ENCODE measurements at places on chromosomes 6 and 20.

DNA sequence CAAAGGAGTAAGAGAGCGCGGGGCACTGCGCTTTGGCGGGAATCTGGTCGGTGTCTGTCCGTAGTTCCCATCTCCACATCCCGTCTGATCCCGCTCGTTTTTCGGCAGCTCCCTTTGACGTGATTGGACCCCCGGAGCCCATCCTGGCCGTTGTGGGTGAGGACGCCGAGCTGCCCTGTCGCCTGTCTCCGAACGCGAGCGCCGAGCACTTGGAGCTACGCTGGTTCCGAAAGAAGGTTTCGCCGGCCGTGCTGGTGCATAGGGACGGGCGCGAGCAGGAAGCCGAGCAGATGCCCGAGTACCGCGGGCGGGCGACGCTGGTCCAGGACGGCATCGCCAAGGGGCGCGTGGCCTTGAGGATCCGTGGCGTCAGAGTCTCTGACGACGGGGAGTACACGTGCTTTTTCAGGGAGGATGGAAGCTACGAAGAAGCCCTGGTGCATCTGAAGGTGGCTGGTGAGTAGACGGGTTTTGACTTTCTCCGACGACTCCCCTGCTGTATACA is 1.4 kb downstream of the BTN1A1 start:
- DNase-seq = no peak

DNA sequence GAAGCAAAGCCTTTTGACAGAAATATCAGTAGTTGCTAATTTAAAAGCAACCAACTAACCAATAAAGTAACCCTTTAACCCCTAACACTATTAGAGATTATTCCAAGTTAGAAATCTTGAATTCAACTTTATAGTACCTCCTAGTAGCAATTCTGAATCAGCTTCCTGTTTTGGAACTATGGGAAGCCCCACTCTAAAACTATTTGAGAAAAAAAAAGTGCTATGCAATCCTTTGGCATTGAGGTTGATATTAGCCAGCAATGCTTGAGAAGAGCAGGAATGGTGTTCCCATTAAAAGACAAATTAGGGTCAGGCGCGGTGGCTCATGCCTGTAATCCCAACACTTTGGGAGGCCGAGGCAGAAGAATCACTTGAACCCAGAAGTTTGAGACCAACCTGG is 306.2 kb upstream of the ZFP64 start:
- no peak for DNase-seq

DNA sequence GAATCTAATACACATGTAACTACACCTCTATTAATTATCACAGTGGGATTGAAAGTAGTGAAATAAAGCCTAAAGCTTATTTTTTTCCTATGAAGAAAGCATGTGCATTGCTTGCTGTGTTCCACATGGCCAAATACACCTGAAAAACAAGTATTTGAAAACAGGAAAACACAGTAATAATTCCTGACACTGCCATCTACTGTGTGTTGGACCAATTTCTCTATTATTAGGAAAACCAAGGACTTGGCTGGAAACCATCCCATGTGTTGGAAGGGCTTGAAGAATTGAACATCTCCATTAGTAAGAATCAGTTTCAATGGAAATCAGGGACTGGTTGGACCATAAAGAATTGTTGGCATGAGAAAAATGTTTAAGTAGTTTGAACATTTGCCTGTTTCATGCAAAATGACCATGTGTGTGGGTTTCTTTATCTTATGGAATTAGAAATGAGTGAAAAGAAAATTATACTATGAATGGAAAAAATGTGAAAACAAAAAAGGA is 124.1 kb downstream of the PHF3 start:
- DNase-seq = no peak

DNA sequence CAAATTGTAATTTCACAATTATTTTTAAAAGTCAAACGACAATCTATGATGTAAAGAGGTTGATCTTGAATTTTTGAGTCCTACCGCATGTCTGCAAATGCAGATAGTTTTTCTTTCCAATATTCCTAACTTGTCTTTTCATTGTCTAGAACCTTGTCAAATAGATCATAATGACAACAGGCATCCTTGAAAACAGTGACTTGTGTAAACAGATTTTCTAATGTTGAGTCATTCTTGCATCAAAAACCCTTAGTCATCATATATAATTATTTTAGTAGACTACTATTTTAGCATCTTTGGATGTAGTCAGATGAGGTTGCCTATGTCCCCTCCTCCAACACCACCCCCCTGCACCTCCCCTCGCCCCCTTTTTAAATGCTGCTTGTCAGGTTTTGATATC is 43.8 kb downstream of the BMP6 start:
- no peak for DNase-seq

- DNase-seq = no peak
Observed at GRCh38 chr20:37849156-37849555, 53.8 kb upstream of the VSTM2L start.

- DNase-seq = no peak
Observed at GRCh38 chr20:5342021-5342420, 25.3 kb upstream of the PROKR2 start.

DNA sequence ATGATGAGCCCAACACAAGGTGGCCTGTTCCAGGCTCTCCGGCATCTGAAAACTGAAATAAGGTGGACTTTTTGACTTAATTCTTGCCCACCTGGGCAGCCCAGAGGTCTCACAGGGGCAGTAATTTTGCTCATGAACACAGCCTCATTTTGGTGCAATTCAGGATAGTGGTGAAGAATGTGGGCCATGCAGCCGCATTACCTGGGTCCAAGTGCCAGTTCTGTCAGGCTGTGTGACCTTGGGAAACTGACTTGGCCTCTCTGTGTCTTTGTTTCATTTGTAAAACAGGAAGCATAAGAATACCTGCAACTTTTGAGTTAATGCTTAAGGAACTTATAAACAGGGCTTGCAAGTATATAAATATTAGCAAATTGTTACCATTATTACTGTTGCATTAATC is 5.6 kb downstream of the PREX1 start:
- DNase-seq = no peak

- no peak for DNase-seq
Observed at GRCh38 chr6:110284855-110285254, 73.3 kb downstream of the METTL24 start.

GRCh38 chr20:45890985-45891983 is at the start of the genes CTSA and NEURL2:
Gene CTSA (plus strand): TSS chr20:45891335. CDS start chr20:45891569, 234 bp downstream.
Gene NEURL2 (minus strand): TSS chr20:45891208. CDS start chr20:45890991, 217 bp downstream.
- peak; percentile 69 for DNase-seq

GRCh38 chr6:44712353-44713111 is 325.0 kb downstream of the CDC5L start:
- no peak for DNase-seq

- no peak for DNase-seq
Observed at GRCh38 chr6:63802606-63803206, 167.1 kb downstream of the PHF3 start.

GRCh38 chr20:43839793-43840199 is 74.9 kb upstream of the TOX2 start:
- peak; percentile 26 for DNase-seq

- no peak for DNase-seq
Observed at GRCh38 chr20:2224368-2224639, 71.5 kb upstream of the TGM3 start.

DNA sequence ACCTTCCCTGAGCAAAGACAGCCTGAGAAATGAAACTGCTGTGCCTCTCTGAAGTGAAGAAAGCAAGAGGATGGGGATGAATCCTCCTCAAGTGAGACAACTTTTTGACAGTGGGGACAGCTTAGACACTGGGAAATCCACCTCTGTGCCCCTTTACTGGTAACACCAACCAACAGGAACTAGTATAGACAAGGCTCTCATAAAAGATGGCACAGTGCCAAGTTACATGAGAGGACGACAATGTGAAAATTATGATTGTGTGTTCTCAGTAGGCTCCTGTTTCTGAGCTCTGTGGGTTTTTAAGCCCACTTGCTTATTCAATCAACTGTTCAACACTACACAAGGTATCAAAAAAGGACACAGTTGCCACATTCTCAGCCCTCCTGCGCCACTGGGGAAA is 41.6 kb upstream of the LYRM2 start:
- no peak for DNase-seq

GRCh38 chr6:169503422-169504152 is 198.2 kb downstream of the WDR27 start:
- no peak for DNase-seq

GRCh38 chr6:108736832-108737231 is 111.4 kb upstream of the ARMC2 start:
- DNase-seq = no peak

DNA sequence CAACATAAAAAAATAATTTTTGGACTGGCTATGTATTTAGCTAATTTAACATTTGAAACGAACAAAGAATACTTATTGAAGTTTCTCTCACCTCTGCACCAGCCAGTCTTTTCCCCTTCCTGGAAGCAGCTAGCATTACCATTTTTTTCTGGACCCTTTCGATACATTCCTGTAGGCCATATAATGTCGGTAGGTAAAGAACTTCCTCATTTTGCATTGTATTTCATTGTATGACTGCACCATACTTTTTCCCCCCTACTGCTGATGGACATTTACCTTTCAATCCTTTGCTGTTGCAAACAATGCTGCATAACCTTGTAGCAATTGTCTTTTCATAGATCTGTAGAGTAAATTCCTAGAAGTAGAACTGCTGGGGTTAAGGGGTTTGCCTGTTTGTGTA is 17.6 kb downstream of the CBFA2T2 start:
- DNase-seq = no peak

DNA sequence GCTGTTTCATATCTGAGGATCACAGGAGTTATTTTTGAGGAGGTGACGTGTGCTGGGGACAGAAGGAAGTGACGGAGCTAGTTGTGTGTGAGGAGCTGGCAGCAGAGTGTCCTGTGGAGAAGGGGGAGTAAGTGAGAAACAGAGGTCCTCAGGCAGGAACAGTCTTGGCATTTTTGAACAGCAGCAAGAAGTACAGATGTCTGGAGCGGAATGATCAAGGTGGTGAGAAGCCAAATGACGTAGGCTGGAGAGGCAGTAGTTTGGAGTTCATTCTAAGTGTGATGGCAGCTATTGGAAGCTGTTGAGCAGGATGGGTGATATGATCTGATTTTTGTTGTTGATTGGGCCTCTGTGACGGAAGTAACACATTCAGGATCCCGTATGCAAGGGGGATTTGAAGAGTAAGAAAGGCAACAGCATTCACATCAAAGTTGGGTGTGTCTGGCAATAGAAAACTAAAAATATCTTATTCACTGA is 52.3 kb downstream of the SOBP start:
- no peak for DNase-seq

GRCh38 chr20:52972190-52972937 is at the start of gene TSHZ2:
Gene TSHZ2 (plus strand): TSS chr20:52972358. CDS start chr20:52973294, 936 bp downstream.
- no peak for DNase-seq

- DNase-seq = no peak
Observed at GRCh38 chr6:38543022-38543421, 96.7 kb downstream of the BTBD9 start.

GRCh38 chr6:117928833-117929232 is 21.8 kb downstream of the SLC35F1 start:
- DNase-seq = no peak

DNA sequence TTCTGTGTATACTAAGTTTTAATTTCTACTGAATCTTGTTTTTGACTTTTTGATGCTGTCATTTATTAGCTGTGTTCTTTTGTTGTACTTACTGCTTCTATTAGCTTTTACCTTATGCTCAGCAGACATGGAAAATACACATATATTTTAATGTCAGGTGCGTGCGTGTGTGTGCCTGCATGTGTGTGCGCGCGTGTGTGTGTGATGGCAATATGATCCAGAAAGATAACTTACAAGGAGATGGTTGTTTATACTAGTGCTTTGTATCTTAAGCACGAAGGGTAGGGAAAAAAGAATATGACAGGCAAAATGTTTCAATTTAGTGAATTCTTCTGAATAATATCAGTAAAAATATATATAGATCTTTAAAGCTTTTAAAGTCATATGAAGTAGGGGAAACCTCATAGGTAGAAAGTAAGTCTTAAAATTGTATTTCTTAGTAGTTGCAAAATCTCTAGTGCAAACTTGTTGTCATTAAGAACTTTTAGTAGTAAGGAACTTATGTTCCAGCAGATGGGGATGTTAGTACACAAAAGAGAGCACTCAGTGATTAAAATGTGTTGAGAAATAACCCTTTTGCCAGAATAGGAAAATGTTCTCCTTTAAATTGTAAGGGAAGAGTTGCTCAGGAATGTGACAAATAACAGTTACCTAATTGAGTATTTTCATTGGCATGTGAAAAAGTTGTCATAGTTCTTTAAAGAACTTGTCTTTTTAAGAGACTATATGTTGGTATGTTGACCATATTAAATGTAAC is 13.2 kb downstream of the QKI start:
- DNase-seq = no peak

DNA sequence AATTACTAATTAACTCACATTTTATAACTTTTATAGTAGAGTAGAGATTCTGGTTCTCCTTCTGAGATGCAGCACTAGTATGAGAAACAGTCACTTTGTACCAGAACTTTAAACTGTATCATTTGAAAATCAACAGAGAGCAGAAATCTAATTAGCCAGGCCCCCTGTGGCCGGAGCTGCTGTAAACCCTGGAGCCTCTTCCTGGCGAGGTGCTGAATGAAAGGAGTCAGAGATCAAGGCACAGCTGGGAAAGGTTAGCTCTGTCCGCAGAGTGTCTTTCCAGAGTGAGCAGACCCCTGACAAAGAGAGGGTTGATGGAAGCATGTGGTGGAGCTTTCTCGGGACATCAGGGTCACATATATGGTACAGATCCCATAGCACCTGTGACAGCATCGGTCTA is 703.8 kb downstream of the RFPL4B start:
- no peak for DNase-seq

GRCh38 chr6:166599205-166599604 is 12.7 kb upstream of the RAMACL start:
- no peak for DNase-seq

DNA sequence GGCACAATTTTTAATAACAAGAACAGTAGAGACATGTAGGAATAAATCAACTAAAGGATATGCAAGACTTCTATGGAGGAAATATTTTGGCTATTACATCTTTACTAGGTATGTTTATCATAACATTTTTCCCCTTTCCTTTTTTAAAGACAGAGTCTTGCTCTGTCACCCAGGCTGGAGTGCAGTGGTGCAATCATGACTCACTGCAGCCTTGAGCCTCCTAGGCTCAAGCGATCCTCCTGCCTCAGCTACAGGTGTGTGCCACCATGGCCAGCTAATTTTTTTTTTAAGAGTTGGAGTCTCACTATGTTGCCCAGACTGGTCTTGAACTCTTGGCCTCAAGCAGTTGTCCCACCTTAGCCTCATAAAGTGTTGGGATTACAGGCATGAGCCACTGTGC is 37.0 kb downstream of the AKAP7 start:
- no peak for DNase-seq

- no peak for DNase-seq
Observed at GRCh38 chr6:22468256-22468965, 101.0 kb upstream of the HDGFL1 start.

- no peak for DNase-seq
Observed at GRCh38 chr20:3777716-3778629, 3.3 kb downstream of the SPEF1 start.

GRCh38 chr6:105646391-105646867 is 243.5 kb upstream of the PREP start:
- peak; percentile 98 for DNase-seq

GRCh38 chr6:34692280-34692679 is 4.3 kb downstream of the ILRUN start:
- no peak for DNase-seq

Data from GM12864 (cell line).